ENCODE measurements at places on chromosomes 12 and 14.

GRCh38 chr12:51536159-51536558, 54.9 kb upstream of the SCN8A start:
- DNase-seq = peak; percentile 16

DNA sequence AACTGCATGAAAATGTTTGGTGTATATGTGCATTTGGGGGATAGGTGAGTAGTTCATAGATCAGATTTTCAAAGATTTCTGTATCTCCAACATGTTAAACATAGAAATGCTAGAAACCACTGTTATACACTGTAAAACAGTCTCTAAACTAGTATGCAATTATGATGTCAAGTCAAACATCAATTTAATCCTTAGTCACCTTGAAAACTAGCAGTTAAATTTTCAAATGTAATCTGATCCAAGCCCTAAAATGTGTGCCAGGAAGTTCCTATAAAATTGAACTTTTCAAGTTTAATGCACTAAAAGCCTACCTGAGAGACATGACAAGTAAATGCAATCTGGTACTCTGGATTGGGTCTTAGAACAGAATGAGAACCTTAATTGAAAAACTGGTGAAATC, 14.5 kb downstream of the SLC35F4 start:
- no peak for DNase-seq

GRCh38 chr14:51023964-51024363, 70.9 kb downstream of the TRIM9 start:
- no peak for DNase-seq

DNA sequence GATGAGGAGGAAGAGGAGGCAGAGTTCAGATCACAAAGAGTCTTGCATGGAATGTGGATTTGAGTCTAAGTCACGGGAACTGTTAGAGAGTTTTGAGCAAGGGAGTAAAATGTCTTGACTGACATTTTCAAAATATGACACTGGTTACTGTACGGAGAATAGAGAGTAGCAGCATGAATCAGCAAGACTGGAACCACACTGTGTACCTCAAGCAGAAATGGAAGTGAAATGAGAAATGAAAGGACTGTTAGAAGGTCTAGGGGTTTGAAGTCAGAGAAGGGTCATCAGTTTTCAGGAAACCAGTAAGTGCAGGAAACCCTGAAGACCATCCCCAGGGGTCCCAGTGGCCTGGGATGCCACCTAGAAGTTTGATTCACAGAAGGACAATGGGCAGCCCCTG, 236.3 kb downstream of the GALC start:
- DNase-seq = no peak

DNA sequence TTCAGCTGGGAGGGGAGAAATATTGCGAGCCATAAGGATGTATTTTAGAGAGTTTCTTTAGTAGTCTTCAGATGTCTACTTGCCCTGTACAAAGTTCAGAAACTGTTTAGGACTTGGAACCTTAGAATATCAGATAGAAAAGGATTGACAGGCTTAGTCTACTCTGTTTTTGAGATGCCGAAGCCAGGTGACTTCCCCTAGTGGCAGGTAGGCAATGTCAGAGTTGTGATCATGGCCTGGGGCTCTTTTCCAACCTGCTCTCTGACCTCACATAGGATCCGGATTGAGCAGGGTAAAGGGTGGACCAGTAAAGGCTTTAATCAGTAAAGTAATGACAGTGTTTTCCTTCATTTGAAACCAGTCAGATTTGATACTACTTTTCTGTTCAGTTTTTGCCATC, 59.6 kb downstream of the PRKCH start:
- no peak for DNase-seq

DNA sequence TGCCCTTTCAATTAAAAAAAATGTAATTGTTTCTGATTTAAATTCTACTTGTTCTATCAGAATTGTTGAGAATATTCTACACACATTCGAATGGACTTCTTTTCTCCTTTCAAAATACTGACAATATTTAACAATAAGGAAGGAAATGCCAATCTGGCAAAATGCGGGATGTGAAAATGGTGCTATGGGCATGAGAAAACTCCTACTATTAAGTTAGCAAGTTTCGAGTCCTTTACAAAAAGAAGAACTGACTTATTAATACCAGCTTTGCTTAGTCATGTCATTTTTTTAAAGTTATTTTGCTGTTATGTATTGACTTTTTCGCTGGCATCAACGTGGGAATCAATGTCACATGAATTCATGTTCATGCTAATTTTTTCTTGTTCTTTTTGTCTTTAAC, 31.7 kb upstream of the ARL1 start:
- DNase-seq = no peak

GRCh38 chr12:116183741-116184141, 93.8 kb downstream of the MED13L start:
- DNase-seq = no peak

DNA sequence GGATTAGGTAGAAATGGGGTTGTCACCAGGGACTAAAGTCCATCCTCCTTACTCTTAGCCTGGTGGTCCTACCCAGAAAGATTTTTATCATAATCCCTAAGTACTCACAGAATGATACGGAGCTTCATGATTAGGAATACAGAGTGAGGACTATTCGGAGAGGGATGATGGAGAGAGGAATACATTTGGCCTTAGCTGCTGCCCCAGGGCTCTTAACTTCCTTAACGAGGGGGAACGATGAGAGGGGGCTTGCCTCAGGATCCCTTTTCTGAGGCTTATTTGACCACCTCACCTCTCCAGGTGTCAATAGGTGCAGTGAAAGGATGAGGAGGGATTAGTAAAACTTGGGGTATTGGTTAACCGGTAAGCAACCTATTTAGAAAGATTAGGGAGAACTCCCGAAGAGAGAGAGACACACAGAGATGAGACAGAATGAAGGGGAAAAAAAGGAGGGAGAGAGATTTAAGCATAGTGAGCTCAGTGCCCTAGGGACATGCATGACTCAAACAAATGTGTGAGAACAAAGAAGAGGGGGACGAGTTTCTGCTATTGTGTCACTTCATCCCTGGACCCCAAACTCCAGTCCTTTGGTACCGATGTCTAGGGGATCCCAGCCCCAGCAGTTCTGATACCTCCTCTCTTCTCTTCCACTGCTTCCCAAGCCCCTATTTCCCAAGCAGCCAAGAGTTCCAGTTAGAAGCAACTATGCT, 1.1 kb downstream of the NFE2 start:
- no peak for DNase-seq

GRCh38 chr14:105476831-105477659, 2.4 kb downstream of the CRIP2 start:
- no peak for DNase-seq

- DNase-seq = peak; percentile 77
Observed at GRCh38 chr14:104680806-104681688, 8.4 kb upstream of the INF2 start.

GRCh38 chr12:977156-977555, 13.9 kb upstream of the ERC1 start:
- DNase-seq = no peak

GRCh38 chr14:84127495-84127894, 1402.4 kb upstream of the FLRT2 start:
- no peak for DNase-seq

- DNase-seq = no peak
Observed at GRCh38 chr12:126558810-126559209, 1493.6 kb downstream of the AACS start.

GRCh38 chr12:55942055-55942454, 11.1 kb downstream of the DGKA start:
- no peak for DNase-seq

DNA sequence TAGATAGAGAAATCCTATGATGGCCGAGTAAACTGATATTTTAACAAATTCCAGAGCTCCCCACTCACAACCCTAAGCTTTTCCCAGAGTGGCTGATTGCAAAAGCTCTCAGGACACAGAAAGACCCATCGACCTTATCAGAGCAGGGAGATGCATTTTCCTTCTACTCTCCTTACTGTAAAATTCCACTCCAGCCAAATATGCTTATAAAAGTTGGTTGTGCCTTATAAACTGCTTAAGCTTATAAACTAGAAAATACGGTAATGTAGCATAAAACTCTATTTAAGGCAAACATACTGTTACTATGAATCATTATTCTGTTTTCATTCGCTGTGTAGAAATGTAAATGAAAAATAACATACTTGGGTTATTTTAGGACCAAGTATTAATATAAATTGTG, 41.6 kb upstream of the TRHDE start:
- peak; percentile 19 for DNase-seq

- no peak for DNase-seq
Observed at GRCh38 chr14:65329911-65330310, 82.6 kb upstream of the FUT8 start.

DNA sequence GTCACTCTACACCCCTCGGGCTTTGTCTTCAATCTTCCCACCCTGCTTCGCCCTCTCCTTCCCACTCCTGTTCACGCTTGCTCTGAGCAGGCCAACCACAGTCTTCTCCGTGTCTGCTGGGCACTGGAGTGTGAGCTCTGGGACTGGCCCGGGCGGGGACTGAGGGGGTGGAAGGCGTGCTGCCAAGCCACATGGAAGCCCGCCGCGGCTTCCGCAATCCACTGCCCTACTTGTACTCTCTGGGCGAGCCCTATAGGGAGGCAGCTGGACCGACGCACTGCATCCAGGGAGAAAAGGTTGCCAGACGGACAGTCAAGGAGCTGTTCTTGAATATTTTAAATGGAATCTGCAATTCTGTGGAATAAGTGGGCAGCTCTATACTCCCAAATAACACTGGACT, 24.8 kb downstream of the GOLGA3 start:
- DNase-seq = no peak

All from eye (tissue), 1 donor.